ENCODE measurements at places on chromosomes 7 and 10.
A peak's percentile ranks its signal among the peaks of the same experiment; 100 is the strongest.

- DNase-seq = no peak
Observed at GRCh38 chr10:113993489-113993991, 50.1 kb upstream of the ADRB1 start.

DNA sequence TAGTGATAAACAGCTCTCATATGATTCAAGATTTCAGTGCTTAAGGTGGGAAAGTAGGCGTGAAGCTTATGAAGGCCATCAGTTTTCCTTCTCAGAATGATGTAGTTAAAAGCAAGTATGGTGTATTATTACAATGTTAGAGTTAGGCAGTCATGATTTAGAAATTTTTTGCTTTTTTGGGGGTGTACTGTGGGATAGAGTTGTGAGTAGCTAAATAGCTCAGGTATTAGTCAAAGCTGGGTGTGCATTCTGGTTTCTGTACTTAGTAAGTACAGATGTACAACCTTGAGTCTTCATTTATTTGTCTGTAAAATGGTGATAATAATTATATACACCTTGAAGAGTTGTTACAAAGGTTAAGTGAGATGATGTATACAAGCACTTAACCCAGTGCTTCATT lies 52.2 kb downstream of the R3HCC1L start:
- peak; percentile 6 for DNase-seq

GRCh38 chr7:49875336-49875735 lies 101.9 kb downstream of the VWC2 start:
- no peak for DNase-seq

DNA sequence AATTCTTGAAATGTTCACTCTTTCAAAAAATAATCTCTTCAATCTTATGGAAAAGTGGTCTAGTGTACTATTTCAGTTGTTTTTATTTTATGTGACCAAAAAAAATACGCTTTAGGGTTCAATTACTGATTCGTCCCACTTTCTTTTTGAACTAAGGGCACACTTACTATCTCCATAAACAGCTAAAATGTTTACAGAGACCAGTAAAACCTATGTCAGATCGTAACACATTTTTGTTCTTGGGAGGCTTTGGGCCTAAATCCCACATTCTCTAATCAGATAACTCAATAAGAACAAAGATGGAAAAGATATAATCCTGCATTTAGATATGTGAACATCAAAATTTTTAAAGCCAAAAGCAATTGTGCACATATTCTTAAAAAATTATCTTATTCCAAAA lies 29.8 kb upstream of the EPC1 start:
- no peak for DNase-seq

- DNase-seq = peak; percentile 26
Observed at GRCh38 chr7:131859147-131859821, 302.9 kb upstream of the PODXL start.

DNA sequence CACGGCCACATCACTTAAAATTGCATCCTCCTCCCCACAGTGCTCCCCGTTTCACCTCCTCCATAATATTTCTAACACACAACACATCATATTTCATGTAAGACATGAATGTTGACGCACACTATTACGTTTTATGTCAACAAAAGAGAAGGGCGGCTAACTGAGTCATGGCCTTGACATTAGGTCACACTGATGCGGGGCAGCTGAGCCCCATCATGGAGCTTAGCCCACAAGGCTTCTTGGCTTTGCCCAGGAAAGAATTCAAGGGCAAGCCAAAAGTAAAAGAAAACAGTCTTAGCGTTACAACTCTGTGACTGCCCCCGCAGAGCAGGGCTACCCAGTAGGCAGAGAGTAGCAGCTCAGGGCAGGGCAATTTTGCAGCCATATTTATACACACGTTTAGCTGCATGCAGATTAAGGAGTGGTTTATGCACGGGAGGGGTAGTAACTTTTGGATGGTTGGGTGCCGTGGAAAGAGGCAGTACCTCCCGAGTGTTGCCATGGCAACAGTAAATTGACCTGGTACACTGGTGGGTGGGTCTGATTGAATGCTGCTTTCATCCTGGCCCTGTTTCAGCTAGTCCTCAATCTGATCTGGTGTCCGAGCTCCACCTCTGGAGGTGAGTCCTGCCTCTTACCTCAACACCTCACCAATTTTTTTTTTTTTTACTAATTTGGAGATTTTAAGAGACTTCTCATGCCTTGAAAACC lies 156.2 kb upstream of the FRMD4A start:
- peak; percentile 80 for DNase-seq

- no peak for DNase-seq
Observed at GRCh38 chr10:73876157-73876556, 1.8 kb upstream of the CAMK2G start.

GRCh38 chr7:26451997-26452396 lies 160.3 kb downstream of the SNX10 start:
- no peak for DNase-seq

DNA sequence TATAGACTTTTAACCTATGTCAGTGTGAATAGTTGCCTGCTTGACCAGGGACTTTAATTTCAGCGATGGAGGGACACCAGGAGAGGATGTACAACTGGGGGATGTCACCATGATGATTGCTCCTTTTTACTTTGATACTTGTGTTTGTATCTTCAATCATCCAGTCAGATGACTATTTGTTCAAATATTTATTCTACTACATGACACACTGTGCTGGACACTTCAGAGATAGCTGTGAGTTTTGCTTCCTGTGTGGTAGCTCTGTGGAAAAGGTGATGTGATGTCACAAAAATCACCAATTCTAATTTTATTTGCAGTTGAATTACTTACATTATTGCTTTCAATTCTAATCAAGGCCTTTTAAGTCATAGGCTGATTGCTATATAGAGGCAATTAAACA lies 62.7 kb upstream of the CREB5 start:
- DNase-seq = no peak

DNA sequence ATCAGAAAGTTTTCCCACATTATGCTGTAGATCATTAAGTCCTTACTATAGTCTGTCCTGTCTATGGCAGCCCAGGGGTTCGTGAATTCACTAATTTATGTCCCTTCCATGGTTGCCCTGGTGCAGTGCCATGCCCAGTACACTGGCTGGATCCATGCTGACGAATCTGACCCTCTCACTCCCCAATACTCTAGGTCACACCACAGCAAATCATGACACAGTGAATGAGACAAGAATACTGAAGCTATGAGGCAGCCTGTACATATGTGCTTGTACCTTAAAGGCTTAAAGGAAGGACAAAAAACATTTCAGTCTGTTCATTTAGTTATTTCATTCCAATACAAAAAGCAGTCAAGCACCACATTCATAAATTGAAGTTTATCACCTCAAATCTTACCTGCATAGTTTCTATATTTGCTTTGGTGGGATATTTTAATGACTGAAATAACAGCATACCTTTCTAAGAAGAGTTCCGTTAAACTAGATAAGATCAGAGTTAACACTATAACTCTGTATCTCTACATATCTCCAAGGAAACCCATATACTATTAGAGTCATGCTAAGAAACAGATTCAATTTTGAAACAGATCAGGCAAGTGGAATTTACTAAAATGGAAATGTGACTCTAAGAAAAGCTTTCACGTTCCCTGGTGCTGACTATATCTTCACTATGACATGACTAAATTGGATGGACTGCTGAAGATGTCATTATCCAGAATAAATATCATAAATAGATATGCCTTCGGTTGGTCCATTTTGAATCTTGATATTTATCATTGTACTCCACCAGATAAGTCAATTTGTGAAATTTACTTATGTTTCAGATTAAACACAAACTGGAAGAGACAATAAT lies 36.7 kb downstream of the OSBPL3 start:
- DNase-seq = no peak

DNA sequence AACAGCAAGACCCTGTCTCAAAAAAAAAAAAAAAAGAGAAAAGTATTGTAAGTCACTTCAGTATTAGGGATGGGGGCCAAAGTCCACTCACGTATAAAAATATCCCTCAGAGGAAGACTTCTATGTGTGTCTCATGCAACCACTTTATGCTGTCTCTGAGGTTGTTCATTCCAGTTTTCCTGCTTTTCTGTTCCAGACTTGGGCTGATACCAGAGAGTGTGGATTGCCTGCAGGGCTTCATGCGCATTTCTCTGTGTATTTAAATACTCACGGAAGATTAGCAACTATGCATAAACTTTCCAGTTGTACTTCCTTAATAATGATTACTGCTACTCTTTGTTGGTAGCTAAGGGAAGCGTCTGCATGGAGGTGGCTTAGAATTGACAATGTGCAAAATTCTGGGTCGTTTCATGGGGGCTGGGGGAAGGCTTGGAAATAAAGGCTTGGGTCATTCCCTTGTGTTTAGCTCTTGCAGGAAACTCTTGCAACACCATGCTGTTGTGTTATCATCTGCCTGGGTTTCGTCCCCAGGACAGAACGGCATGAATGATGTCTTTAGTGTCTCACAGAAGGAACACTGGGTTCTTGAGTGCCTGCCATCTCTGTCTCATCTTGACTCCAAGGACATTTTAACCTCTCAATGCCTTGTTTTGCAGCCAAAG lies 54.1 kb downstream of the KIAA1217 start:
- no peak for DNase-seq

DNA sequence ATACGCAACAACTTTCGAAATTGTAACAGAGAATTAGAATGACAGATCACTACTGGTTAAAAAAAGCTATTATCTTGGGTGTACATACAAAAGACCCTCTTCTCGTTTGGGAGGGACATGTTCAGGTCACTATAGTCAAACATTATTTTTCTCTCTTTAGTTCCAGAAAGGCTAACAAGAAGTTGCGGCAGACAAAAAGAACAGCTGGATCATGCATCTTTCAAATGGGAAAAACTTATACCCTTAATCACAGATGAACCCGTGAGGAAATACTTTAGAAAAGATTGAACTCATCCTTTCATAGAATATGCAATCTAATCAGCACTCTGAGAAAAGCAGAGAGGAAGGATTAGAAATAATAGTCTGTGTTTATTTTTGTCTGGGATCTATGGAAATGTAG lies 72.5 kb downstream of the EVX1 start:
- DNase-seq = no peak

DNA sequence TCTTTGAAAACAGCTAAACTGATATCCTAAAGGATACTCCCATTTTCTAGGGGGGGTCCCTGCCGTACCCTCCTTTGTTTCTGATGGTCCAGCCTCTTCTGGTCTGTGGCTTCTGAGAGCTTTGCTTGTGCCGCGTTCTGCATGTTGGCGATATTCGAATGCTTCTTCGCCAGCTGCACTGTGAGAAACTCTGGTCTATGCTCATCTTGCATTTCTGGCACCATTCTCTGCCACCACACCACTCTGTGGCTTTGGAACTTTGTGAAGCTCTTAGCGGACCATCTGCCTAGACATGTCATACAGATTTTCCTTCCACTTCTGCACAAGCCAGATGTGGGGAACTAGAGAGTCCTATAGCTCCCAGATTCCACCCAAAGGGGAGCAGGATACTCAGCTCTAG lies 197.2 kb downstream of the REEP3 start:
- no peak for DNase-seq

DNA sequence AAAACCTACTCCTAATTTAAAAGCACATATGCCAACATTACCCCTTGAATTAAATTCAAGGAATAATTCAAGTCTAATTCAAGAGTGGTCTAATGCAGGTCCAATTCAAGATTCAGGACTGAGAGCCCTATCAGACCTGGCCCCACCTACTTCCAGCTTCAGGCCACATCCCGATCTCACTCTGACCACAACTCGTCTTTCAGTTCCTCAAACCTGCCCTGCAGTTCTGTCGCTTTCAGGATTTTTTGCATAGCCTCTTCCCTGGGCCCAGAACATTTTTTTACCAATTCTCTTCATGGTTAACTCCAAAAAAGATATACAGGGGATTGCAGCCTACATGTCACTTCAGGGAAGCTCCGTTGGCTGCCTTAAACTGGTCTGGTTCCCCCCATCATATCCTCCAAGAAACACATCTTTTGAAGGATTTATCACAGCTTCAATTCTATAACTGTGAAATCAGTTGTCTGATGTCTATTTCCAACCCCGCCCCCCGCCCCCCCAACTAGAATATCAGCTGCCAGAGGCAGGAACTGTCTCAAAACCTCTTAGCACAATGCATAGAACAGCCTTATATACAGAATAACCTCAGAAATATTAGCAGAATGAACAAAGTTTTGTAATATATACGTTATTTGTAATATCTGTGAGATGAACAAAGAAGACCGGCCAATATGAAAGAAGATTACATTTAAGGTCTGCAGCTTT lies 20.8 kb downstream of the CCDC6 start:
- no peak for DNase-seq

DNA sequence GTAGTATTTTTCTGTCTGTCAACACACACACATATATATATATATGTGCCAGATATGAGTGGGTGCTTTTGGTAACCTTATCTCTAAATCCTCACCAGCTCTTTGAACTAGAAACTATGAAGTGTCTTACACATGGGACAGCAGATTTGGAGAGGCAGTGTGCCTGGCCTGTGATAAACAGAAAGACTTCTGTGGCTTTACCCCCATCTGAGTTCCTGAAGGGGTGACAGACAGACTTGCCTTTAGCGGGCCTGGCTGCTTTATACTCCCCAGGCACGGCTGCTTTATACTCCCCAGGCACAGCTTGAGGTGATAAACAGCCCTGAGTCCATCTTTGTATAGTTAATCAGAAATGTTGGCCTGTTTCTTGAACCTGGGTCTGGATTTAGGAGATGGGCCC lies 5.6 kb downstream of the BAG3 start:
- DNase-seq = no peak

DNA sequence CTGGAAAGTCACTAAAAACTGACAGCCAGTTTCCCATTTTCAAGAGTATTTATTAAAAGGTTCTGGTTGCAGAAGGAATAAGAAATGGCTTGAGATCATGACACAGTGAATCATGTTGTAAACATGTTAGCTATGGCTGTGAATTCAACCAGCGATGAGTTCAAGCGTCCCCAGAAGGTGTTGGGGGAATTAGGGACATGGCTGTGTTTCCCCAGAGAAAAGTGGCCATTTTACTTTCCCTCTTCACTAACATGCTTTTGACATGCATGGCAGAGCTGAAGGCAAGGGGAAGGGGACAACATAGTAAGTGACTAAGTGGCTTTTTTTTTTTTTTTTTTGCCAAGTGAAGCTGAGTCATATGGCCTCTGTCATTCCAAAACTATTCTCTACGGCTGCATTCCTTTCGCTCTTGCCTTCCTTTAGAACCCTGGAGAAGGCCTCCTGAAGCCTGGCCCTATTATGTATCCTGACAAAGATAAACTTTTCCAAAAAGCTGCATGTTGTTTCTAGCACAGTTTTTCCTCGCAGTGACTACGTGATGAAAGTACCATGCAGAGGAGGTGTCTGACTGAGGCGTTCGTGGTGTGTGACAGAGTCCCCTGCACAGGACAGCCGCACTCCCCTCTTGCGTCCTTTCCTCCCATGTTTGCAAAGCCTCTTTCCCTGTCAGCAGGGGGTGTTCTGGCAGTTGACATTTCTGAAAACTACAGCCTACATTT lies 46.9 kb downstream of the EGFR start:
- peak; percentile 79 for DNase-seq

DNA sequence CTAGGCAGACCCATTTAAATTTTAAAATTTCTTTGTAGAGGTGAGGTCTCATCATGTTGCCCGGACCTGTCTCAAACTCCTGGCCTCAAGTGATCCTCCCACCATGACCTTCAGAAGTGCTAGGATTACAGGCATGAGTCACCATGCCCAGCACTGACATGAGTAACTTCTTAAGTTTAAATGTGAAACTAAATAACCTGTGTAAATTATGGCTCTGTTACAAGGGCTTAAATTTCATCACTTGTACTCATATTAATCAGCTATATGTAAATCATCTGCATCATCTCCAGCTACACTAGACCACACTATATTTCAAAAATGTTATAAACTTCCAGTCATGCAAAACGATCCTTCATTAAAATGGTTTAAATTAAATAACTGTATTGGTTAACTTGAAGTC lies 56.1 kb downstream of the ATAD1 start:
- DNase-seq = no peak

Data from AG04450 (cell line).